Left renal cortex interstitium (tissue), 4 donors: ENCODE measurements at places on chromosomes 13 and 19.

- no peak for DNase-seq
Observed at GRCh38 chr19:2474232-2475017, 1.5 kb upstream of the GADD45B start.

GRCh38 chr13:24528816-24529398 is 16.3 kb upstream of the PARP4 start:
- DNase-seq: no peak

- DNase-seq: no peak
Observed at GRCh38 chr19:2722541-2723344, 1.6 kb upstream of the DIRAS1 start.

DNA sequence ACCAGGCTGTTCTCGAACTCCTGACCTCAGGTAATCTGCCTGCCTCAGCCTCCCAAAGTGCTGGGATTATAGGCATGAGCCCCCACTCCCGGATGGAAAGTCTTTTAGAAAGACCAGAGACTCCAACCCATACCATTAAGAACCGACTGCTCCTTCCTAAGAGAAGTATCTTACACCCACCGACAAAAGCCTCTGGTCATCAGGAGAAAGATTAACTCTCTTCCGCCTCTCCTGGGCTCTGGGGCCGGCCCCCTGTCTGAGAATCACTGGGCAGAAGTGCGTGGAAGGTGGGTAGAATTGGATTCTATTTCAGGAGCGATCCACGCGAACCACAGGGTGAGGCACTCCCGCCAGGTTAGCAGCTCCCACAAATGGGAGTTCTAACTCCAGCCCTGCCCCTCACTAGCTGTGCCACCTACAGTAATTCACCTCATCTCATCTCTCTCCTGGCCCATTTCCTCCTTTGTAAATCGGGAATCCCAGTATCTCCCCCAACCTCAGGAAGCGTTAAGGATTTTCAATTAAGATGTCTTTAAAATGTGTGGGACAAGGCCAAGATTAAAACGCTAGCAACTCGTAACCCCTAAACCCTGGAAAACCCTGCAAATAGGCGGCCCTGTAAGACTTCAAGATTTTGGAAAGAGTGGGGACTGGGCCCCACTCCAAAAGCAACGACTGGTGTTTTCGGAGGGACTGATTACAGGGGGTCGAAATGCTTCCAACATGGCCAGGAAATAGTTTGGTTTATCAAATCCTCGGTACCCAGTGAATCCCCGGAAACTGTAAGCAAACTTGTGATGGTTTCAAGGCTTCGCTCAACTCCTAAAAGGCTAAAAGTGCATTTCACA is 1.3 kb downstream of the HNRNPL start:
- DNase-seq: no peak

DNA sequence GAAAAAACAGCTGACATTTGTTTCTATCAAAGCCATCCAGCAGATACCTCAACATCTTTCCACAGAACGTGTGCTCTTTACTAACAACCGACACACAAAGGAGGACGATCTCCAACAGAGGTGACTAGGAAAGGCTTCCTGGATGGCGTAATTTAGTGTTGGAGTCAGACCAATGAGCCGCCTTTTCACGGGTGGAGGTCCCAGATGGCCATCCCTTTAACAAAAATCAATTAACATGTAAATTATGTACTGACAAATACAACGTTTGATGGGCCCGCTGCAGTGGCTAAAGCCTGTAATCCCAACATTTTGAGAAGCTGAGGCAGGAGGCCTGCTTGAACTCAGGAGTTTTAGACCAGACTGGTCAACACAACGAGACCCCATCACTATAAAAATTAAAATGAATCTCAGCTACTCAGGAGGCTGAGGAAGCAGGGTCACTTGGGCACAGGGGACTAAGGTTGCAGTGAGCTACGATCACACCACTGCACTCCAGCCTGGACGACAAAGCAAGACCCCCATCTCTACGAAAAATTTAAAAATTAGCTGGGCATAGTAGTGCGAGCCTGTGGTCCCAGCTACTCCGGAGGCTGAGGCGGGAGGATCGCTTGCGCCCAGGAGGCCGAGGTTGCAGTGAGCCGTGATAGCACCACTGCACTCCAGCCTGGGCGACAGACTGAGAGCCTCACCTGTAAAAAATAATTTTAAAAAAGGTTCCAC is 1.2 kb upstream of the DPY19L3 start:
- no peak for DNase-seq

GRCh38 chr19:46186717-46187101 is 38.7 kb downstream of the IGFL2 start:
- no peak for DNase-seq

- no peak for DNase-seq
Observed at GRCh38 chr19:54415208-54415900, at the start of gene TTYH1. Gene TTYH1, plus strand, starts transcription at chr19:54415464. Its CDS starts 89 bp downstream, at chr19:54415553.

DNA sequence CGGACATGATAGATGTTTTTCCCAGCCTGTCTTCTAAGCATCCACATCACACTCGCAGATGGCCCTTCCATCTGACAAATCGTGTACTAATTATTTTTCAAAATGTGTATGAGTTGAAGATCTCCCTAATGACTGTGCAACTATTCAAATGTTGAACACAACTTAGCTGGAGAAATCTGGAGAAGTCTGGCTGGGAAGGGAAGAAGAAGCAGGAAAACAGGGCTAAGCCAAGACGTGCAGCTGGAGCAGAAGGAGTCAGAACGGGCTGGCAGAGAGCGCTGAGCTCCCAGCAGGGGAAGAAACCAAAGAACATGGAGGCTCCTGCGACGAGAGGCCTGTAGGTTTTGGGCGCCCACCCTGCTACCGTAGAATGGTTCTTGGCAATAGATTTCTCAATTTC is 13.2 kb upstream of the LATS2 start:
- no peak for DNase-seq

DNA sequence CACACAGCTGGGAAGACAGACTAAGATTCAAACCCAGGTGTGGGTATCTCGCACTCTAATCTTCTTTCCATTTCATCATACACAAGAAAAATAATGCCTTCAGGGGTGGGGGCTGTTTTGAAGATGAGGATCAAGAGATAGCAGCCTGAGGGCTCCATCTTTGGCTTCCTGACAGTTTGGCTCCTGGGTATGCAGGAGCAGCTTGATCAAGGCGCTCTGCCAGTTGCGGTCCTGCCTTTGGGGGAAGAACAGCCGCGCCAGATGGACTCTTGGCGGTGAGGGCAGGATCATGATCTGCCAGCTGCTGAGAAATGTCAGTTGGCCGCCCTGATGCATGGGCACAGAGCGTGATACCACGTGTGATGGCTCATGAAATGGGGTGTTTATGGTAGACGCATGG is 119.1 kb downstream of the IER2 start:
- no peak for DNase-seq

DNA sequence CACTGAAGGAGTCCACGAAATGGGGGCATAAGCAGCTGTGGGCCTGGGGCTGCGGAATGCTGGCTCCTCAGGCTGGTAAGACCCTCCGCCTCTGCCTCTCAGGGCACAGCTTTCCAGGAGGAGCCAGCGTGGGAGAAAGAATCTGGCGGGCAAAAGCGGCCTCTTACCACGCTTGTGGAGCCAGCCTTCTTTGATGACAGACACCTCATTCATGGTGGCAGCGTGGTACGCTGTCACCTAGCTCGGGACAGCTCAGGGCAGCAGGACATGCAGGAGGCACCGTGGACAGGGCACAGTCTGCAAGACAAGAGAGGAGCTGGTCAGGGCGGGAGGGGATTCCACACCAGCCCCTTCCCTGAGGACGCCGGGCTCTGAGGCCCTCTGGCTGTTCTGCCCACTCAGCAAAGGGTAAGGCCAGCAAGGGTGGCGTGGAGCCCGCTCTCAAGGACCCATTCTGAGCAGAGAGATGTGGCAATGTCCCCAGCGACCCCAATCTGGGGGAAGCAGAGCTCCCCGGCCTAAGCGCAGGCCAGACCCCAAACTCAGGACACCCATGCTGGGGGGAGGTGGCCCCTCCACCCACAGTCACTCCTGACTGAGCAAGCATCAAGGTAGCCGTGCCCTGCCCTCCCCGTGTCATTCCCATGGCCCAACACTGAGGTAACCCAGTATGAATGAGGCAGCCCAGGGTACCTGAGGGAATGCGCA is 19.9 kb downstream of the AKT2 start:
- no peak for DNase-seq
